Activated naive CD4-positive, alpha-beta T cell treated with anti-CD3 and anti-CD28 coated beads for 36 hours (primary cell): ENCODE measurements at places on chromosomes 1 and 21. TPM values are rescaled to one million over a fixed set of nuclear protein-coding genes. Genes with fewer than 3 reads are reported as not detected.

FASLG gene
- total RNA-seq: 0.31 TPM

EPS8L3 gene
- not detected for total RNA-seq

SLC2A5 gene
- not detected for total RNA-seq

PLEKHN1 gene
- 0.69 TPM for total RNA-seq

GRCh38 chr1:195939844-195940243 is 668.4 kb downstream of the KCNT2 start:
- H3K27me3 ChIP-seq: no peaks in the 10 kb centered on the region
- no peak for DNase-seq
- no peaks in the 10 kb centered on the region for H3K4me1 ChIP-seq
- H3K27ac ChIP-seq: no peak overlapping the region
- no peak overlapping the region for H3K4me3 ChIP-seq
- no peaks in the 10 kb centered on the region for H3K36me3 ChIP-seq

- no peak overlapping the region for H3K4me3 ChIP-seq
- H3K36me3 ChIP-seq: no peaks in the 10 kb centered on the region
- H3K27me3 ChIP-seq: peaks cover 12% of the 10 kb centered on the region
Observed at GRCh38 chr21:30831194-30831765, 1.7 kb upstream of the KRTAP7-1 start.

DNA sequence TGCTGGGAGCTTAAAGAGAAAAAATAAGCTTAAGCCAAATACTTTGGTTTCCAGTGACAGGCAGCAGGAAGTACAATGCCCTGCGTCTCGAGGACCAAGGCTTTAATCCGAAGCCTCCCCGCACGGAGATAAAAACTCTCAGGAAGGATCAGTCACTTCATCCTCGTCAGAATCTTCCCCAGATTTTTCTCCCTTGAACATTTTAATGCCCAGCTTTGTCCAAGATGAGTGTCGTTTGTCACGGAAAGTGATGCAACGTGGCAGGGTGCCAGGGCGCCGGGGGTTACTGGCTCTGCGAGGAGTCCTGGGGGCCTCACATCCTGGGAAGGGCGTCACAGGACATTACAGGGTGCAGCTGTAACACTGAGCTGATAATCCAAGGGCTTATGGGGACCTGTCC is 25.2 kb upstream of the PCBP3 start:
- no peak for DNase-seq
- H3K27me3 ChIP-seq: no peaks in the 10 kb centered on the region
- H3K4me1 ChIP-seq: peaks cover 33% of the 10 kb centered on the region
- no peaks in the 10 kb centered on the region for H3K36me3 ChIP-seq
- no peak overlapping the region for H3K27ac ChIP-seq

DNA sequence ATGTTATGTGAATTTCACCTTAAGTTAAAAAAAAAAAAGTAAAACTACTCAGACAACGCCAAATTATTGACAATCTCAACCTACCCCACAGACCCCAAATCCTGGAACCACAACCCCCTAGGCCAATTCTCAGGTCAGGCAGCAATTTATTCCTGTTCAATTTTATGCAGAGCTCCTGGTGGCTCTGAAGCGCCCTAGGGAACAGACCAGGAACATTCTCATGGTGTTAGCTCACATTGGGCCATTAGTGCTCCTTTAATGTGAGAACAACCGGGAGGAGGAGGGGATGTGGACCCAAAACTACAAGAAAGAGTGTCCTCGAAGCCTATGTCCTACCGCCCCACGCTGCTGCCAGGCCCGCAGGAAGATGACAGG is 403 bp upstream of the PSEN2 start:
- peaks cover 5% of the 10 kb centered on the region for H3K4me1 ChIP-seq
- H3K4me3 ChIP-seq: peak overlapping the region; percentile 73
- H3K27ac ChIP-seq: no peak overlapping the region
- H3K36me3 ChIP-seq: no peaks in the 10 kb centered on the region

DNA sequence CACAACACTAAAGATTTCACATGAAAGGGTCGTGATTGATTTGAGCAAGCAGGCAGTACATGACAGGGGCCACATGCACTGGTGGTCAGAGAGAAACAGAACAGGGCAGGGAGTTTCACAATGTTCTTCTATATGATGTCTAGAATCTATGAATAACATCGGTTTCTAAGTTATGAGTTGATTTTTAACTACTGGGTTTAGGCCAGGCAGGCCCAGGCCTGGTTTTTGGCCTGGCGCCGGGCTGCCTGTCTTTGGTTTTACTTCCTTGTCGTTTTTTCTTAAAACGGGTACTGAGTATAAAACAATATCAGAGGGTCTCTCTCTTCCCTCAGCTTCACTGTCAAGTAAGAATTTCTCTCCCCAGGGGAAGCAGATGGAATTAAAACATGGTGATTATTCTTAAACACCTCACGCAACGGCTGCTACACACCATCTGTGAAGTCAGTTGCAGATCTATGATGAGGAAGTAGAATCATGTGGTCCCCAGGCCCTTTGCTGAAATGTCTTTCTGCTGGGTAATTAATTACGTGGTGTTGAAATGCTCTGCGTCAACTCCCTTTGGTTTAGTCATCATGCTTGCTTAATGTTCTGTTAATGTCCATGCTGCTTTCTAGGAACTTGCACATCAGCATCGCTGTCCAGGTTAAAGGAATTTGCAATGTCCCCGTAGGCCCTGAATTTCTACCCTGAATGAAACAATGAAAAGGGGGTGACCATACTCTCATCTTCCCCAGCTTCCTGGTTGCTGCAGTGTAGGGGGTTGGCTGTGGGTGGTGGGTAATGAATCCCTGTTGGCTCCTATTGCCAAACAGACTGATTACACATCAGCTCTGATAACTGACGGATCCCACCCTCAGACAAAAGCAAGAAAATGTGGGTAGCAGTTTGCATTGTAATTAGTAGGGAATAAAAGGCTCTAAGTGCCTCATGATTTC is 70.3 kb downstream of the SERINC2 start:
- H3K4me1 ChIP-seq: peaks cover 9% of the 10 kb centered on the region
- H3K27ac ChIP-seq: no peak overlapping the region
- DNase-seq: no peak
- no peaks in the 10 kb centered on the region for H3K36me3 ChIP-seq

DNA sequence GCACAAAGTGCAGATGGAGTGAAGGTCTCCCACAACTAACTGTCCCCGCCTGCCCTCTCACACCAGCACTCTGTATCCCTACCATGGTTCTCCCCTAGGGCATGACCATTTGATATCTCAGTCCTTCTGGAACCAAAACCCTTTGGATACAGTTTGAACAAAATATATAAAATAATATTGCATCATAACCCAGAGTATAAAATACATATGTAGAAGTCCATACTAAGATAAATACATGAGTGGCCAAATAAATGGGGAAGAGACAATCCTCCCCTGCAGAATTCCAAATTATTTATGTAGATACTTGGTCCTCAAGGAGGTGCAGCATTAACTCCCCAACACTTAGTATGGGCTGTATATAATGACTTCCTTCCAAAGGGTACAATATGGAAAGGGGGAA is 207.4 kb downstream of the RRAGC start:
- H3K27ac ChIP-seq: no peak overlapping the region
- no peak overlapping the region for H3K4me3 ChIP-seq
- no peaks in the 10 kb centered on the region for H3K4me1 ChIP-seq

- DNase-seq: no peak
- no peak overlapping the region for H3K27ac ChIP-seq
- no peak overlapping the region for H3K4me3 ChIP-seq
- no peaks in the 10 kb centered on the region for H3K27me3 ChIP-seq
Observed at GRCh38 chr1:19893687-19894086, 11.5 kb downstream of the OTUD3 start.

DNA sequence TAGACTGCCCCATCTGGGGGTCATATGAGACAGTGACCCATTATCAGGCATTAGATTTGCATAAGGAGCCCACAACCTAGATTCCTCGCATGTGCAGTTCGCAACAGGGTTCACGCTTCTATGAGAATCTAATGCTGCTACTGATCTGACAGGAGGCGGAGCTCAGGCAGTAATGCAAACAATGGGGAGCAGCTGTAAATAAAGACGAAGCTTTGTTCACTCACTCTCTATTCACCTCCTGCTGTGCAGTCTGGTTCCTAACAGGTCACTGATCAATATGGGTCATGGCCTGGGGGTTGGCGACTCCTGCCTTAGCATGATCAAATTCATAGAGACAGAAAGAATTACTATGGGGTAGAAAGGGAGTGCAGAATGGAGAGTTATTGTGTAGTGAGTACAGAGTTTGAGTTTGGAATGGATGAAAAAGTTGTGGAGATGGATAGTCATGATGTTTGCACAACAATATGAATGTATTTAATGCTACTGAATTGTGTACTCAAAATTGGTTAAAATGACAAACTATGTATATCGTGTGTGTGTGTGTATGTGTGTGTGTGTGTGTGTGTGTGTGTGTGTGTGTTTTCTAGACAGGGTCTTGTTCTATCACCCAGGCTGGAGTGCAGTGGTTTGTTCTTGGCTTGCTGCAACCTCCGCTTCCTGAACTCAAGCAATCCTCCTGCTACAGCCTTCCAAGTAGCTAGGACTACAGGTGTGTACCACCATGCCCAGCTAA is 42.2 kb downstream of the BTF3L4 start:
- no peak for DNase-seq
- no peak overlapping the region for H3K27ac ChIP-seq
- no peak overlapping the region for H3K4me3 ChIP-seq

DNA sequence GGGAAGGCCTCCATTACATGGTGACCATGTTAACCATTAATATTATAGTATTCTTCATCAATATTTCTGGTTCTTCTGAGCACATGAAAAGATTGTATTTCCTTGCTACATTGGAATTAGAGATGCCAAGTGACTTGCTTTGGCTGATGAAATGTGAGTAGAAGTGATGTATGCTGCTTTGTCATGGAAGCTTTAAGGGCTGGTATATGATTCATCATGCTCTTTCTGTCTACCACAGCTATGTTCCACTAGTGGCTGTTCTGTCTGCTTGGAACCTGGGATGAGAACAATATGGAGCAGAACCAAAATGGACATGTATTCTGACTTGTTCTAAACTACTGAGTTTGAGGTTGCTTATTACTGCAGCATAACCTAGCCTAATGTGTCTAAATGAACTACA is 163.3 kb downstream of the TM2D1 start:
- H3K27ac ChIP-seq: no peak overlapping the region
- no peak overlapping the region for H3K4me3 ChIP-seq
- H3K27me3 ChIP-seq: peaks cover 3% of the 10 kb centered on the region
- no peaks in the 10 kb centered on the region for H3K4me1 ChIP-seq

DNA sequence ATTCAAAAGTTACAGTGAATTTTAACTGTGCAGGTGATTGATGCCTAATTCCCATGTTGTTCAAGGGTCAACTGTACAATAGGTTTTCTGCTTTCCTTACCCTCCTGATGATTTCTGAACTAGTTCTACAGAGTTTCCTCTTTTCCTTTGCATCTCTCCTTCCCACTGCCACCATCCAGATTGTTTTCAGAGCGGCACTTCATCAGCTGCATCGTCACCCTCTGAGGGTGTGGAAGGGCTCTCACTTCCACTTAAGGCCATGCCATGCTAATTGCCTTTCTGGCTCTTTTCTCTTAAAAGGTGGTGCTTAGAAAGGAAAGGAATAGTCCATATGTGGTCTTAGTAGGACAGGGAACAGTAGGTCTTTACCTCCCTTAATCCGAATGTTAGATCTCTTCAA is 39.1 kb downstream of the DISC1 start:
- peaks cover 2% of the 10 kb centered on the region for H3K4me1 ChIP-seq
- no peak overlapping the region for H3K4me3 ChIP-seq
- DNase-seq: no peak
- no peaks in the 10 kb centered on the region for H3K27me3 ChIP-seq

DNA sequence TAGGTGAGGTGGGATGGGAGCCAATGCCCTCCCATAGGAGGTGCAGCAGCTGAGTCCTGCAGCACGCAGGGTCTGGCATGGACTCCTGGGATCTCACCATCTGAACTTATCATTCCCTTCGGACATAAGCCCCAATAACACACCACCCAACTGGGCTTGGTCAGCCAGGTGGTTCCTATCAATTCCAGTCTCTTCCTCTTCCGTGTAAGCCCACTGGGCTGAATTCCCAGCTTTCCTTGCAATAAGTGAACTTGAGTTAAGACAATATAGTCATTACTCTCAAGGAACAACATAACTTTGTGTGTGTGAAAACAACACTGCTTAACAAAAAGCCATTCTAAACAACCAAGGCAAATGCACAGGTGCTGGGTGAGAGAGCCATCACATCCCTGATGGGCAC is 86.6 kb upstream of the EDN2 start:
- DNase-seq: no peak
- H3K4me1 ChIP-seq: peaks cover 33% of the 10 kb centered on the region
- no peaks in the 10 kb centered on the region for H3K27me3 ChIP-seq
- no peak overlapping the region for H3K27ac ChIP-seq

- H3K36me3 ChIP-seq: no peaks in the 10 kb centered on the region
- H3K4me1 ChIP-seq: peaks cover 8% of the 10 kb centered on the region
- H3K27me3 ChIP-seq: no peaks in the 10 kb centered on the region
- peak overlapping the region; percentile 75 for H3K4me3 ChIP-seq
- H3K27ac ChIP-seq: peak overlapping the region; percentile 70
- peak; percentile 93 for DNase-seq
Observed at GRCh38 chr1:151130987-151131586, 15.3 kb downstream of the SEMA6C start.

- peaks cover 36% of the 10 kb centered on the region for H3K27me3 ChIP-seq
- no peaks in the 10 kb centered on the region for H3K36me3 ChIP-seq
- no peaks in the 10 kb centered on the region for H3K4me1 ChIP-seq
- H3K4me3 ChIP-seq: no peak overlapping the region
- DNase-seq: peak; percentile 22
Observed at GRCh38 chr1:18299441-18300338, 181.0 kb upstream of the KLHDC7A start.

DNA sequence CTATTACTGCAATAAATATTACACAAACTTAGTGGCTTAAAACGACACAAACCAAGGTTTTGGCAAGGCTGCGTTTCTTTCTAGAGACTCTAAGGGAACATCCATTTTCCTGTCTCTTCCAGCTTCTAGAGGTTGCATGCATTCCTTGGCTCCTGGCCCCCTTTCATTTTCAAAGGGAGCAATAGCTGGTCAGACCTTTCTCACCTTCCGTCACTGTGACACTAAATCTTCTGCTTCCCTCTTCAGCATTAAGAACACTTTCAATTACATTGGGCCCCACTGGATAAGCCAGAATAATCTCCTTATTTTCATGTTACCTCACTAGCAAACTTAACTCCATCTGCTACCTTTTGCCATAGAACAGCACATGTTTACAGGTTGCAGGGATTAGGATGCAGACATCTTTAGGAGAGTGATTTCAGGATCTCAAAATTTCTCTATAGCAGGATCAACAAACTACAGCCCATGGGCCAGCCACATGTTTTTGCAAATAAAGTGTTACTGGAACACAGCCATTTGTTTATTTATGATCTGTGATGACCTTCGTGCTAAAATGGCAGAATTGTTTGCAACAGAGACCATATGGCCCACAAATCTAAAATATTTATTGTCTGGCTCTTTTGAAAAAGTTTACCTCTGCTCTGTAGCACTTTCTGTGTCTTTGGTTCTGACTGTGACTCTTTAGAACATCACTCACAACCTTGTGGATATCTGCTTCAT is 221.5 kb upstream of the SGIP1 start:
- no peaks in the 10 kb centered on the region for H3K27me3 ChIP-seq
- H3K36me3 ChIP-seq: no peaks in the 10 kb centered on the region
- peaks cover 10% of the 10 kb centered on the region for H3K4me1 ChIP-seq
- H3K27ac ChIP-seq: no peak overlapping the region
- H3K4me3 ChIP-seq: no peak overlapping the region

- H3K36me3 ChIP-seq: peaks cover 26% of the 10 kb centered on the region
- peak; percentile 2 for DNase-seq
- no peaks in the 10 kb centered on the region for H3K27me3 ChIP-seq
- no peaks in the 10 kb centered on the region for H3K4me1 ChIP-seq
- no peak overlapping the region for H3K4me3 ChIP-seq
Observed at GRCh38 chr1:15939181-15940109, 36.5 kb downstream of the ZBTB17 start.
